ENCODE measurements at places on chromosomes 3 and 15.
A peak's percentile ranks its signal among the peaks of the same experiment; 100 is the strongest.

DNA sequence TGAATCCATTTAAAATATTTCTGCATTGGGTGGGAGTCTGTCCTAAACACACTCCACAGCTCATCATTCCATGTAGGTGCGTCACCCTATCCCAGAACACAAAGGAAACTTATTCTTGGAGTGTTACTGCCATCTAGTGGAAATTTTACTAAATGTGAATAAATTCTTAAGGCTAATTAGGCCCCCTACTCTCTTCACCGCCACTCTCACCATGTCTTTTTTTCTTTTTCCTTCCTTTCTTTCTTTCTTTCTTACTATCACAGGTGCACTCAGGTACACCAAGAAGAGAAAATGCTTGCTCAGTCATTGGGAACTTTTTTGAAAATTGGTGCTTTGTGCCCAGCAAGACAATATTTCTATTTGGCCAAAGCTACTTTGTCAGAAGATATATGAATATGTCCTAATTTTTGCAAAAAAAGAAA, 26.4 kb upstream of the ATP8B4 start:
- DNase-seq, result peak; percentile 57

DNA sequence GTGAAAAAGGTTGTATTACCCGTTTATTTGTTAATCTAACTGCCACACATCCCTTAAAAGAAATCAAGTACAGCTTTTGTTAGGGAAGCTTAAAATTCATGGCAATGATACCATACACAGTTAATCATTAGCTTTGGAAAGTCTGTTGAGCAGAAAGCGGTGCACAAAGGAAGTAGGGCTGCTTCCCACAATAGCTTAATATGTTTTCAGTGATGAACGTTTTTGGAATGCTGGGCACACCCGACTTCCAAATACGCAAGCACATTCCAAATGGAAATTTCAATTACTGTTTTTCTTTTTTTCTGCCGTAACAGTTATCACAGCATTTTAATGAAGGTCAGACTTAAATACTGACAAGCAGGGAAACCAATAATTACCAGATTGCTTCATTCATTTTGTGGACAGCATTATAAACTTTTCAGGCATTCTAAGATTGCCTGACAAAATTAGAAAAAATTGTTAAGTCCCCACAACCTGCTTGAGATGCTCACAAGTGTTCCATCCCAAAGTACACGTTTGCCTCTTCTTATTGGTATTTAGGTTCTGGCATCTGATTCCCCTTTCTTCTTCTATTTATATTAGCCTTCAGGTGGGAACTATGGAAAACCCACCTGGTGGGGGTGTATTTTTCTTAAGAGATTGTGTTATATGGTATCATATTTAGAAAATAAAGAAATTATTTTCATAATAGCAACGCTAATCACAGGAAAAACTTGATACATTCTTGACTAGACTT, 1.1 kb upstream of the ECT2 start:
- DNase-seq, result no peak

DNA sequence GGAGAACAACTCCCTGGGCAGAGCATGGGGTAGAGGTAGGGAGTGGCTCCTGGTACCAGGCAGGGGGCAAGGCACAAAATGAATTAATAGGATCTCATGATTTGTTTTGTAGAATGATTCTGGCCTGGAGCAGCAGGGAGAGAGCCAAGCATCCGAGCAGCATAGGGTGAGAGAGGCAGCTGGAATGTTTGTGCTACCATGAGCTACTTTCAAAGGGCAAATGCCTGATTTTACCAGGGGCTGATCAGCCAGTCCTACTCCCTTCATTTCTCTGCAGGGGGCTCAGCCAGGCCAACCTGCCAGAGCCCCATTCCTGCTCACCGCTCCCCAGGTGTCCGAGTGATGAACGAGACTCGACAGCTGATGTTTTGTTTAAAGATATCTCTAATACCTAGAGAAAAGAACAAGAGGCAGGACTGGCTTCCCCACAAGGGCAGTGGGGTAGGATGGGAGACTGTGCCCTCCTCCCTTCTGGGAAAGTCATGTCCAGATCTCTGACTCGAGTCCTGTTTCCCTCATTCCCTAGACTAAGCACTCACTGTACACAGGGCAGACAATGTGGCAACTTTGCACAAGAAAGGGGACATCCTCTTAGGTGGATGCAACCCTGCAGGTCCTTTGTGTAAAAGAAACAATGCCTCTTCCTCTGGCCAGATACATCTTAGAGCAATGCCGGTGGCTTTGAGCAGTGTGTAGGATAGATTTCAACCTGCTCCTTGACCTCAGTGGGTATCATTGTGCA, 12.9 kb downstream of the DUOX2 start:
- DNase-seq, result no peak

DNA sequence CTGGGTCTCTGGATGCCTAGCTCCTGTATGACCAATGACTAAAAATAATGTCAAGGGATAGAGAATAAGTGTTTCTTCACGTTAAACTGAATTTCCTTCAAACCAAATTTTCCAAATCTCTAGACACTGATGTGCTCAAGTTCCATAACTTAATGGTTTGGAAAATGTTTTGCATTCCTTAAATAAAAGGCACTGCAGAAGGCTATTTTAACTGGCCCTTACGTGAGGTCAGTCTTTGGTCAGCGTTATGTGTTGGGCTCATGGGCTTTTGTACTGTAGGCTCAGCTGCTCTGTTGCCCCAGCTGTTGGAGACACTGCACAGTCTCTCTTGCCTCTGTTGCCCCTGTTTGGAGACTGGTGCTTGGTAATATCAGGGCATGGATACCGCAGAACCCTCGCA, 188.5 kb downstream of the TPRG1 start:
- DNase-seq, result no peak

- no peak for DNase-seq
These were observed 230.1 kb downstream of the CLSTN2 start for GRCh38 chr3:140164922-140165590.

GRCh38 chr3:142857056-142857455, 31.8 kb downstream of the PCOLCE2 start:
- no peak for DNase-seq

DNA sequence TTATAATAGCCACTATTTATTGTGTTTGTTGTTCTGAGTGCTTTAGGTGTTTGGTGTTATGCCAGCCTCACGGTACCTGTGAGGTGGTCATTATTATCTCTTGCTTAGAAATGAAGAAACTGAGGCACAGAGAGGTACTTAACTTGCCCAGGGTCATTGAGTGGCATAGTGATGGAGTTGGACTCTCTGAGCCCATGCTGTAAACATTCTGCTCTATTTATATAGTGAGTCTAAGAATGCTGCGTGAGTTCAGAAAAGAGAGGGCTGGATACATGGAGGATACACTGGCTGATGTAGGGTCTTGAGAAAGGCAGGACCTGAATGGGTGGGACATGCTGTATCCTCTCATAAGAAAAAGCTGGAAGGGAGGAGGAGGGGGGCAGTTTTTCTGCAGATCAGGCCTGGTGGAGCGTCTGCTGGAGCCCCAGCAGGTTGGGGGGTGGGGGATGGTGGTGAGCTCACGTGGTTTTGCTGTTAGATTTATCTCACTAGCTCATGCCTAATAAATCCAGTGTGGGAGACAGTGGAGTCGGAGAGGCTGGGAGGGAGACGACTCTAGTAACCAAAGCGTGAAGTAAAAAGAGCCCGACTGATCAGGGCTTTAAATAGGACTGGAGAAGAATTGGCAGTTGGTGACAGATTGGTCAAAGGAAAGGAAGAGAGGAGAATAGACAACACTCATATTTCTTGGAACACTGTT, 16.0 kb downstream of the MED12L start:
- no peak for DNase-seq

DNA sequence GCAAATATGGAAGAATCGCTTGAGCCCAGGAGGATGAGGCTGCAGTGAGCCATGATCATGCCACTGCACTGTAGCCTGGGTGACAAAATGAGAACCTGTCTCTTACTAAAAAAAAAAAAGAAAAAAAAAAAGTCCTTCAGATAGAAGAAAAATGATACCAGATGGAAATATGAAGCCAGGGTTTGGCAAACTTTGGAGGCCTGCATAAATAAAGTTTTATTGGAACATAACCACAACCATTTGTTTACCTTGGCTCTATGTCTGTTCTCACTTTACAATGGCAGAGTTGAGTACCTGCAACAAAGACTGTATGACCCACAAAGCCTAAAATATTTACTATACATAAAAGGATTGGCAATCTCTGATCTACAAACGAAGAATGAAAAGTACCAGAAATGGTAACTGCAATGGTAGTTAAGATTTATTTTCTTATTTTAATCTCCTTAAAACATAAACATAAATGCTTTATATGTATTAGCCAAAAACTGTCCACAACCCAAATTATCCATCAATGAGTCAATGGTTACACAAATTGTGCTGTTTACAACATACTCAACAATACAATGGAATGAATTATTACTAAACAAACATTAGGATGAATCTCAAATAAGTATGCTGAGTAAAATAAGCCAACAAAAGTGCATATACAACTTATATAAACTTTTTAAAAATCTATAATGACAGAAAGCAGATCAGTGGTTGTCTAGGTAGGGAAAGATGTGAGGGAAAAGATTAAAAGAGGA, 41.8 kb downstream of the GOLGB1 start:
- no peak for DNase-seq

GRCh38 chr15:57911247-57911646, 154.3 kb downstream of the ALDH1A2 start:
- no peak for DNase-seq

DNA sequence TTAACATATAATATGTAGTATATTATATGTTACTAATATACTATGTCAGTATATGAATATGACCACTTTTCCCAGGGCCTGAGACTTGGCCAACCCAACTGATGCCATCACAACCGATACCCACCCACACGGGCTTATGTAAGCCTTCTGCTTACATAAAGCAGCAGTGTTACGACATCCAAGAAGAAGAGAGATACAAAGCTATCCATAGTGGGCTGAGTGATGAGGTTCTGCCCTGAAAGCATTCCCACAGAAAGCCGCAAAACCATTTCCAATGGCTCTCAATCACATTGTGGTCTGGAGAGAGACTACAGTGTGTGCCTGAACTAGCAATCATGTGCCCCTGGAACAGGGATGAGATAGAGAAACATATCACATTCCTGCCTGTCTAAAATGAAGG, 177.9 kb downstream of the PLOD2 start:
- no peak for DNase-seq

DNA sequence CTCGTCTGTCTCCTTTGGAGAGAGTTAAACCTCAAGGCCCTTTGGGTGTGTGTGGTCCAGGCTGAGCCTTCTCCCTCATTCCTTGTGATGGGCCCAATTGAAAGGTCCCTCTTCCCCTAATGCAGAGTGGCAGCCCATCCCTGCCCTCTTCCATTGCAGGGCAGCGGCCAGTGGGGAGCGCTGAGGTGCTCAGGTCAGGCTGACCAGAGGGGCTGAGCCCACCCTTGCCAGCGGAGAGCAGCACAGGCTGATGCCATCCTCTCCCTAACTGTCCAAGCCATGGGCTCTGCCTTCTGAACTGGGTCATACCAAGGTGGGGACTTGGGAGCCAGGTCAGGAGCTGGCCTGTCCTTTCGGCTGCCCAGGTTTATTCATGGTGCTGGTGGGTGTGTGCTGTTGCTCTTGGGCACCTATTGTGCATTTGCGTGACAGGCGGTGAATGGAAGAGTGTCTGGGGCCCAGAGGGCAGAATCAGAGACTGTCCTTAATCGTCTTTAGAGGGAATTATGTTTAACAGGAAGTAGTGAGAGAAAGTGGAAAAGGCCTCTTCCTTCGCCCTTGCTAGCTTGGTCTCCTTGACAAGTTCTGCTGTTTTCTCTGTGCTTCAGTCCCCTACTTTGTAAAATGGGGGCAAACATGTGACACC, 96.9 kb downstream of the VGLL4 start:
- DNase-seq, result no peak

DNA sequence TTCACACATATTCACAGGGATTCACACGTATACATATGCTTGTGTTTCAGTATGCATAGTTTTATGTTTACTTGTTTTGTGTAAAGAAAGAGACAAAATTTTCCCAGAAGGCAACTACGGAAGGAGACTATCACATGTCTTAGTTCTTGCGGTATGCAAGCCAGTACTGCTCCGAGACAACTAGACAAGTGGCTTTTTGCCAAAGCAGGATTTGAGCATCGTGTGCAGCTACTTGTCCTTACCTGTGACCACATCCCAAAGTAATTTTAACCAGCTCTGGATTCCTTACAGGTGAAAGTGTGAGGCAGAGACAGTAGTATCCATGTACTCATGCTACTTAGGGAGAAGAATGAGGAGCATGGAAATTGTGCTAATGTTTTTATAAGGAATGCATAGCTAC, 591.4 kb upstream of the NR2F2 start:
- DNase-seq, result no peak

- no peak for DNase-seq
These were observed 280.6 kb downstream of the ARRDC4 start for GRCh38 chr15:98241032-98241554.

DNA sequence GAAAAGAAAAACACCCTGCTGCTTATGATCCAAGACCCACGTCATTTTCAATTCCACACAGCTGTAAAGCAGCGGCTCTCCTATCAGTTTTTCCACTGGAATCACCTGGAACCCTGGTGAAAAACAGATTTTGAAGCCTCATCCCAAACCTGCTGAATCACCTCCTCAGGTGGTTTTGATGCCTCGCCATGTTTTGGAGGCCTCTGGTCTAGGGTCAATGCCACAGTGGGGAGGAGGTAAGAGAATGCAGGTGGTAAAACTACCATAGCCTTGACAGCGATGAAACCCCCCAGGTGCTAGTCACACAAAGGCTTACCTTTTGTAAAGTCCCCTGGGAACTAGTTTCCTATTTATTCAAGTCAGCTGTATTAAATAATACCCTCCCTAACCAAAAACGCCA, 24.8 kb downstream of the MYO1E start:
- DNase-seq, result no peak

DNA sequence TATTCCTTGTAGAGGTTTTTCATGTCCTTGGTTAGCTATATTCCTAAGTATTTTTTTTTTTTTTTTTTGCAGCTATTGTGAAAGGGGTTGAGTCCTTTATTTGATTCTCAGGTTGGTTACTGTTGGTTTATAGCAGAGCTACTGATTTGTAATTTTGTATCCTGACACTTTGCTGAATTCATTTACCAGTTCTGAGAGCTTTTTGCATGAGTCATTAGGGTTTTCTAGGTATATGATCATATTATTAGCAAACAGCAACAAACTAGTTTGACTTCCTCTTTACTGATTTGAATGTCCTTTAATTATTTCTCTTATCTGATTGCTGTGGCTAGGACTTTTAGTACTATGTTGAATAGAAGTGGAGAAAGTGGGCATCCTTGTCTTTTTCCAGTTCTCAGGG, 737.4 kb downstream of the ZNF385D start:
- DNase-seq, result no peak

DNA sequence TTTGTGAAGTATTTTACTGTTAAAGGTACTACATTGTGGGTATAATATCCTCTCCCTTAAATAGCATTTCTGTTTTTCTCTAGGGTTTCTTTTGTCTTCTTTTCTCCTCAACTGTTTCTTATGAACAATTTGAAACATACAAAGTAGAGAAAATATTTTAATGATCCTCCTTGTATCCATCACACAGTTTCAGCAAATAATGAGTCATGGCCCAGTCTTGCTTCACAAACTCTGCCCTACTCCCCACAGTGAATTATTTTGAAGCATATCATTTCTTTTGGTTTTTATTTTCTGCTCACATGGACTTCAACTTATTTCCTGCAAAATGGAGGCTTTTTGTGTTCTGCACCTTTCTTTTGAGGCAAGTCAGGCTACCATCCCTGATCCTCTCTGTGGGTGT, 6.1 kb upstream of the SCAANT1 start:
- no peak for DNase-seq
